ENCODE measurements at places on chromosomes 6 and 20.
A peak's percentile ranks its signal among the peaks of the same experiment; 100 is the strongest.

- DNase-seq = peak; percentile 18
Measured at GRCh38 chr6:28683945-28684538, 158.4 kb downstream of the GPX5 start.

DNA sequence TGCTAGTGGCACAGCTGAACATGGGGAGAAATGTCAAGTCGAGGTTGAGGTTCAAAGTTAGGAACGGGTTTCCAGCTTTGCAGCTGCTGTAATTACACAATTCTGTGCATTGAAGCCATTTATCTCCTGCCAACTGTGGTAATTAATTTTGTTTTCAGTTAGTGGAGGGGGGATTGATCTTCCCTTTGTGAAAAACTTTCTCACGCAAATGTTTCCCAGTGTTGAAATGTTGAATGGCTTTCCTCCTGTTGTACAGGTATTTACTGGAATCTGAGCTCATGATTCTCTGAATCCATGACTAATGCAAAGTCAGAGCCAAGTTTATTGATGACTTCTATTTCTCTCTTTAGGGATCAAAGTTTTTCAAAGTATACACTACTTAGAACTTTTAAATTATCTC, 198.4 kb upstream of the SLC35B3 start:
- DNase-seq = no peak

DNA sequence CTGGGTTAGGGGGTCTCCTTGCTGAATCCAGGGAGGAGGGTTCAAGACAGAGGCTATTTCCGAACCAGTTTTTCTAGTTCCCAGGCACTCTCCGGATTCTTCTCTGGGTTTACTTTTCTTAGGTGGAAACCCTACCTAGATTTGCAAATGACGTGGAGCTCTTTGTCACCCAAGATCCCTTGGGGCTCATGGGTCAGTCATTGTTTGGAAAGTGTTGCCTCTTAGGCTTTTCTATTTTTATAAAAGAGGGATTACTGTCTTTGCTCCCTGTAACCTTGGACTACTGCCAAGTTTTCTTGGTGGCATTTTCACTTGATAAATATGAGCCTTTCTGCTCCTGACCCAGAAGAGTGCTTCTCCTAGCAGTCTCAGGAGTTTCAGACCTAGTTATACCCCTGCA, 33.6 kb downstream of the FAM209B start:
- DNase-seq = no peak

DNA sequence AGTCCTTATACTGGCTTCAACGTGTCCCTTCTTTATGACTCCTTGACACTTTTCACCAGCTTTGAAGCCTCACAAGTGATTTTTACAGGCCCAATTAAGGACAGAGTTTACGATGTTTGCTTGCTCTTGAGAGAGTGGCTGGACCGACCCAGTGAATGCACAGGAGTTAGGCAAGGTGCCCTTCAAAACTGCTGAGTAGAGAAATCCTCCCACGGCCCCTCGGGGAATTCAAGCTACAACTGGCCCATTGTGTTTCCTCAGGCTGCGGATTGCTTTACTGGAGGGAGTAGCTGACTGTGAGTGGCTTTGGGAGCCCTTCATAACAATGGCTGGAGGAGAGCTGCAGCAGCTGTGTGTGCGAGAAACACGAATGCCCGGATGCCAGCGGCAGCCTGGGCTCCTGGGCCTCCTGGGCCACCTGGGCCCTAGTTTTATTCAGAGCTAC, 50.0 kb downstream of the SGK1 start:
- DNase-seq = peak; percentile 19

DNA sequence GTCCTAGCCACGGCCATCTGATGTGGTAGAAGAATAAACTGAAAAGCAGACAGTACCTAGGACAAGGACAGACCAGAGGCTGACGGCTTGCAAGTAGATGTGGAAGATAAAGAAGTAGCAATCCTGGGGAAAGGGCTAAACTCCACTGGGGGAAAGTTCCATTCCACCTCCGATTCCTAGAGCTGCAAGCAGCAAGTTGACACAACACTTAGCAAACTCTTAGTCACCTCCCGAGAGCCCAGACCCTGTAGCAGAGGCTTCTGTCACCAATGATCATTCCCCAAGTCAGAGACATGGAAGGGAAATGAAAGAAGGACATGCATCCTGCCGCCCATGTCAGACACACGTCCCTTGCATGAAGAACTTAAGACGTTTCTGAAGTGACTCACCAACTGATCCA, 99.2 kb upstream of the RPS6KA2 start:
- no peak for DNase-seq

DNA sequence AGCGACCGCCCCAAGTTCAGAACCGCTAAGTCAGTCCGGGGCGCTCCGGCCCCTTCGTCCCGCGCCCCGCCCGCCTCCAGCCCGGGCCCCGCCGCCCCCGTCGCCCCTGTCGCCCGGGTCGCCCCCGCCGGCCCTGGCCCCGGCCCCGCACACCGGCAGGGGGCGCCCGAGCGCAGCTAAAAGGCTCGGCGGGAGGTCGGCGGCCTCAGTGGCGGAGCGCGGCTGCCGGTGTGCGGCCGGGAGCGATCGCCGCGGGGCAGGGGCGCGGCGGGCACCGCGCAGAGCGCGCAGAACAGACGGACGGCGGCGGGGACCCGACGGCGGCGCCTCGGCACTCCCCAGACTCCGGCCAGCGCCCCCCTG, at the start of gene FNDC1:
FNDC1 (plus strand) TSS at position 208 of the 363 bp plus-strand sequence. CDS start 197 bp downstream, outside the sequence.
- peak; percentile 81 for DNase-seq

DNA sequence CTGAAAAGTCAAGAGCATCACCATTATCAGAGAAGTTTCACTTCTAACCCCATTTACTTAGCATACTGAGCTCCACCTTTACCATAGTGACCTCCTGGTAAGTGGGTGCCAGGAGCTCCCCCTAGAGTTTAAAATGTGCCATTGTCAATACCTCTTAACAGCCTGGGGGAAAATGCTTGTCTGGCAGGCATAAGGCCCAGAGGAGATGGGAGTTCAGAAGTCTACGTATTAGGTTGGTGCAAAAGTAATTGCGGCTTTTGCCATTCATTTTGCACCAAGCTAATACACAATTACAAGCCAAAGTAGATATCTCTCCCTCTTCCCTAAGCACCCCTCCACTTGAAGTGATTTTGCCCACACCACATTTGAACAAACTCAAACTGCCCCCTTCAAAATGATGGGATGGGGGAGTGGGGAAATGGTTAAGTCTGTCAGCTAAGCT, 919.0 kb downstream of the KIF16B start:
- peak; percentile 53 for DNase-seq

DNA sequence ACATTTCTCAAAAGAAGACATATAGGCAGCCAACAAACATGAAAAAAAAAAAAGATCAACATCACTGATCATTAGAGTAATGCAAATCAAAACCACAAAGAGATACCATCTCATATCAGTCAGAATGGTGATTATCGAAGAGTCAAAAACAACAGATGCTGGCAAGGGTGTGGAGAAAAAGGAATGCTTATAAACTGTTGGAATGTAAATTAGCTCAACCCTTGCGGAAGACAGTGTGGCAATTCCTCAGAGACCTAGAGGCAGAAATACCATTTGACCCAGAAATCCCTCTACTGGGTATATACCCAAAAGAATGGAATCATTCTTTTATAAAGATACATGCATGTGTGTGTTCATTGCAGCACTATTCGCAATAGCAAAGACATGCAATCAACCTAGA, 303.8 kb upstream of the THEMIS start:
- no peak for DNase-seq

DNA sequence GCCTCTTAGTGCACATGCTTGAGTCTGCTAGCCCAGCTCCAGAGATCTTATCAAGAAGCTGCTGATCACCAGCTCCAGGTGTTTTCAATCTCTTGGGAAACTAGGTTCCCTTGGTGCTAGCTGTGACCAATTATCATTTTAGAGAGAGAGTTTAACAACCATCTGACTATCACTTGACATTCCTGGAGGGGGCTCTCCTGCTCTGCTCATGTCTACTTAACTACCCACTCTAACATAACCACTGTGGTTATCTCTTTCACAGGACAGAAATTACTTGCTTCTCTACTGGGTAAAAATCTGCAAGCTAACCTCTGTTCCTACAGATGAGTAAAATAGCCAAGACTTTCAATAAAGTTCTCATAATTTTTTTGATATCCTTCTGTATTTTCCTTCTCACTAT, 823.4 kb upstream of the GJE1 start:
- DNase-seq = no peak

DNA sequence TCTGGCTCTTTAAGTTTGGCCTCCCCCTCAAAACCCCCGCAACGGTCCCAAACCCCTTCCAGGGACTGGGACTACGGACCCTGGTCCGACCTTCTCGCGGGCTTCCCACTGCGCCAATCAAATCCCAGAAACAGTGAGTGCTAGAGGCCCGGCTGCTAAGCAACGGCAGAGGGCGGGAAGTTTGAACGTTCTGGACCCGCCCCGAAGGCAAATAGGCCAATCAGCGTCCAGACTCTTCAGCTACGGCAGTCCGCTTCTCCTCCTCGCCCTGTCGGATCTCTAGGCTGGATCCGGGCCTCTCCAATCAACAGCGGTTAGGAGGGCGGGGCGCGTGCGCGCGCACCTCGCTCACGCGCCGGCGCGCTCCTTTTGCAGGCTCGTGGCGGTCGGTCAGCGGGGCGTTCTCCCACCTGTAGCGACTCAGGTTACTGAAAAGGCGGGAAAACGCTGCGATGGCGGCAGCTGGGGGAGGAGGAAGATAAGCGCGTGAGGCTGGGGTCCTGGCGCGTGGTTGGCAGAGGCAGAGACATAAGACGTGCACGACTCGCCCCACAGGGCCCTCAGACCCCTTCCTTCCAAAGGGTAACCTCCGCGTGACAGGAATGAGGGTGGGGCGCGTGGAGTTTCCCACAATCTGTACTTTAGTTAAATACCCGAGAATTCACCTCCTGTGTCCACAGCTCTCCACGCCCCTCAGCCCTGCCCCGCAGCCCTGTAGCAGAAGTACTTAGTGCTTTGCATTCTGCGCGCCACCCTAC, at the start of gene MSH5:
MSH5 (plus strand) TSS at position 367 of the 758 bp plus-strand sequence. CDS start 462 bp downstream, outside the sequence.
- DNase-seq = peak; percentile 90

- peak; percentile 50 for DNase-seq
Measured at GRCh38 chr20:571754-572441, 28.3 kb upstream of the CSNK2A1 start.

DNA sequence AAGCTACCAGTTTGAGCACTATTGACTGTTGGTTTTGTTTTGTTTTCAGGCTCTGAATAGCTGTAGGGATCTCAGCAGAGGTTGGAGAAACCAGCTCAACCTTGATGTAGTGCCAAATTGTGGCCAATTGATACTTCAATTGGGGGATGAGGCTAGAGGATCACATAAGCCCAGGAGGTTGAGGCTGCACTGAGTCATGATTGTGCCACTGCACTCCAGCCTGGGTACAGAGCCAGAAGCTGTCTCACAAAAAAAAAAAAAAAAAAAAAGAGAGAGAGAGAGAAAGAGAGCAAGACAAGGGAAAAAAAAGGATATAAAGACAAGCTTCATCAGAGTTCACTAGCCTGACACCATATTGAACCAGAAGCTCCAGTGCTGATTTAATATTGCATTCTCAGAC, 702.1 kb downstream of the FRK start:
- DNase-seq = no peak

GRCh38 chr20:50312002-50312681, 121.5 kb downstream of the CEBPB start:
- DNase-seq = no peak

GRCh38 chr6:137387096-137387764, 107.0 kb downstream of the OLIG3 start:
- no peak for DNase-seq

DNA sequence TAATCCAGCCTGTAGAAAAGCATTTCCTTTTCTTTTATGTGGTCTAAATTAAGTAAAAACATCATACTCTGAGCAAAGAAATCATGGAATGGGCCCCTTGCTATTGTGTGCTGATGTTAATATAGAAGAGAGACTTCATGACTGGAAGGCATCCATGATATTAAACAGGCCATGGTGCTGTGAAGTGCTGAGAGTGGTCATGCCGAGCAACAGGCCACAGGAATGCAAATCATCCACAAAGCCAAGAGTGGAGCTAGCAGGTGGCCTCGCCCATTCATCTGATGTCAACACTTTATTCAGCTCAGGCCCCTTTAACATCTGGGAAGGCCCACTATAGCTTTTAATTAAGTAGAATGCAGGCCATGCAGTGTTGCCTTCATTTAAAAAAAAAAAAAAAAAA, 115.2 kb upstream of the HMGCLL1 start:
- DNase-seq = no peak

GRCh38 chr20:31515775-31516107, 1.5 kb downstream of the HM13 start:
- no peak for DNase-seq

DNA sequence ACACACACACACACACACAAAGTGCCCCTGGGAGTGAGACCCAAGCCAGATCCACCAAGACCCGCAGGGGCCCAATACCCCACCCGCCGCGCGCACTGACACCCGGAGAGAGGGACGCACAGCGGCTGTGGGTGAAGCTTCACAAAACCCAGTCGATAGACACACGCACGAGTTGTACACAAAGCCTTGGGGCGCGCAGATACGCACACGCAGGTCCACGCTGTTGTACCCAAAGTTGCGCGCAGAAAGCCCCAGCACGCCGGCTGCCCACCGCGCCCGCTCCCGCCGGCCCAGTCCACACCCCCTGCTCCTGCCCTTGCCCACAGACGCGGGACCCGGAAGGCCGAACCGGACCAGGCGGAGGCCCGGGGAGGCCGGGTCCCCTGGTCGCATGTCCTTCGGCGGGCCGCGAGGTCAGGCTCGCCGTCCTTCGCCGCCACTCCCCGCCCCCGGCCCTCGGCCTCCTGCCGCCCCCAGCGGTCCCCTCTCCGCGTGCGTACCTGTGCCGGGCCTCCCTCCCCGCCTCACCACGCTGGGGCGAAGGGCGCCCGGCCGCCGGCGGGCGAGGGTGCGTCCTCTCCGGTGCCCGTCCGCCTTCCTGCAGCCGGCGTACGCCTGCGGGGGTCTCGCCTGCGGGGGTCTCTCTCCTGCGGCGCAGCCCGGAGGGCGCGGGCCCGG, at the start of gene TMEM74B:
TMEM74B (minus strand) TSS at position 344 of the 678 bp plus-strand sequence. CDS start 1,180 bp downstream, outside the sequence.
- DNase-seq = peak; percentile 42

DNA sequence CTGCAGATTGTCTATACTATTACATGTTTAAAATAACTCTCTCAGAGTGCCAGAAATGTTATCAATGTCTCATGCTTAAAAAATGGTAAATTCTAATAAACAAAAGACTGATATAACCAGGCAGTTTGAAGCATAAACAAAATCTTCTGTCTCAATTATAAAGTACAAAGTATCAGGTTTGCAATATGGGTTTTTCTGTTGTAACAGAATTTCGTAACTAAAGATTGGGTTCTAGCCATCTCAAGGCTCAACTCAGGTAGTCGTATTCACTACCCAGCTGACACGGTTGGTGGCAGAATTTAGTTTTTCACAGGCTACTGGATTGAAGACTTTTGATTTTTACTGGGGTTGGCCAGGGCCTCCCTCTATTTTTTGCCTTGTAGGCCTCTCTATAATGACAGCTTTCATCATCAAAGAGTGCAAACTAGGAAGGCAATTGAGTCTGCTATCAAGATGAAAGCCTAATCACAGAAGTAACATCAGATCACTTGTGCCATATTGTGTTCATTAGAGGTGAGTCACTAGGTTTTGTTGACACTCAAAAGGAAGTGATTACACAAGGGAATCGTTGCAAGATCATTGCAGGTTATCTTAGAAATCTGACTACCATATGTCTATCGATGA, 3.6 kb downstream of the CYP39A1 start:
- no peak for DNase-seq

- DNase-seq = no peak
Measured at GRCh38 chr6:95574811-95575210, 2.5 kb upstream of the MANEA start.

GRCh38 chr6:63897459-63897858, 261.9 kb downstream of the PHF3 start:
- no peak for DNase-seq

- no peak for DNase-seq
Measured at GRCh38 chr6:36745836-36746235, 48.2 kb downstream of the RAB44 start.
